ENCODE measurements at places on chromosomes 3 and 15.

DNA sequence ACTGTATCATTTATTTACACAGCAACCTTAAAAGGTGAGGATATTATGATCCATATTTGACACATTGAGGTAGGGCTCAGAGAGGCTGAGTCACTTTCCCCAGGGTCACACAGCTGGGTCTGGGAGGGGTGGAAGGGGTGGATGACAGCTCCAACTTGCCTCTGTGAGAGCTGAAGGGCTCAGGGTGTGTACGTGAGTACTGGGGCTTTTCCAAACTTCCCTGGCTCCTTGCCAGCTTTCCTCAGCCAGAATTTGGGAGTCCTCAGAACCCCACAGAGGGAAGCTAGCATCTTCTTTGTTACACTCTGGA is 58.3 kb upstream of the SLC6A11 start:
- DNase-seq: no peak

DNA sequence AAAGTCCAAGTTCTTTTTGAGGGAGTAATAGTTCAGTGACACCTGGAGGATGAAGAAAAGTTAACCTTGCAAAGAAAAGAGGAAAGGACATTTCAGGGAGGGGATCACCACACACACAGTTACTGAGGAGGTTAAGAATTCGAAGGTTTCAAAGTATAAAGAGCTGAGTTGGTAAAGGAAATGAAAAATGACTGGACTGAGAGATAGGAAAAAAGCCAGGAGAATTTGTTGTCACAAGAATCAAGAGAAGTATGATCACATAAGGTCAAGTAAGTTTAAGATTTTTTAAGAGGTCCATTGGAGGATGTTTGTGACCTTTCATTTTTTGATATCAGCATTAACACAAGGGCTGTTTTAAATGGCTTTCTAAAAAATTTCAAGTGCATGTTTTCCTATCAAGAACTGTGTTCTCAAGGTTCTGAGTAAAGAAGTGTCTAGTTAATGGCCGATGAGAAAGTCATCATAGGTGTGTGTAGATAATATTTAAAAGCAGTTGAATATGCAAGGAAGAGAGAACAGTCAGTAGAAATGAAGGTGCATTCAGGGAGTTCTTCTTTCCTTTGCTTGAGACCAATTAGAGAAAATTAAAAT is 189.2 kb upstream of the RBMS3 start:
- no peak for DNase-seq

- no peak for DNase-seq
Measured at GRCh38 chr15:91561371-91562100, 292.0 kb upstream of the SLCO3A1 start.

DNA sequence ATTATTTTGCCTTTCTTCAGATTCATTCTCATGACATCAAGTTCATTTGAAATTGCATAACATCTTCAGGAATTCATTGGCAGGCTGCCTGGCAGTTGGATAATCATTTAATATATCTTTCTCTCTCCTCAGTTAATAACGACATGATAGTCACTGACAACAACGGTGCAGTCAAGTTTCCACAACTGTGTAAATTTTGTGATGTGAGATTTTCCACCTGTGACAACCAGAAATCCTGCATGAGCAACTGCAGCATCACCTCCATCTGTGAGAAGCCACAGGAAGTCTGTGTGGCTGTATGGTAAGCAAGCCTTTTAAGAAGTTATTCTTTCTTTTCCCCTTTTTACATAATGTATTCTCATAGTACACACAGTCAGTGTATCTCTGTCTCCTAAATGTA is 38.2 kb downstream of the TGFBR2 start:
- peak; percentile 67 for DNase-seq

- no peak for DNase-seq
Measured at GRCh38 chr3:7204848-7205156, 343.9 kb downstream of the GRM7 start.

GRCh38 chr3:66450390-66451022 is 50.3 kb downstream of the LRIG1 start:
- no peak for DNase-seq

DNA sequence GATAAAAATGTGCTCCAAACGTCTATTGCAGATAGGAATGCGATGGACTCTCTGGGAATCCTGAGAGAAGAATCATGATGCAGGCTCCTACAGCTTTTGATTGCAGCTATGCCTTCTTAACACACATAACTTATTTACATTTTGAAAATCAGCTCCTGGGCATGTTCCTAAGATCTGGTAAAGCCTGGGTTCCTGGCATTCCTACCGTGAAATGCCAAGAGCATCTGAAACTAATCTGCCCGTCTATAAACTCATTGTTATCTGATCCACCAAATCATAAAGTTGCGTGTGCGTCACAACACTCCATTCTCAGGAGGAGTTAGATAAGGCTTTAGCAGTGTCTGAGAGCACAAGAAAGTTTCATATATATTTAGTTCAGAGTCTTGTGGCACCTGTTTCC is 79.0 kb upstream of the VGLL3 start:
- DNase-seq: no peak

GRCh38 chr3:81998139-81998755 is 236.8 kb upstream of the GBE1 start:
- no peak for DNase-seq
